AG10803 (cell line): ENCODE measurements at places on chromosomes 4 and X.

DNA sequence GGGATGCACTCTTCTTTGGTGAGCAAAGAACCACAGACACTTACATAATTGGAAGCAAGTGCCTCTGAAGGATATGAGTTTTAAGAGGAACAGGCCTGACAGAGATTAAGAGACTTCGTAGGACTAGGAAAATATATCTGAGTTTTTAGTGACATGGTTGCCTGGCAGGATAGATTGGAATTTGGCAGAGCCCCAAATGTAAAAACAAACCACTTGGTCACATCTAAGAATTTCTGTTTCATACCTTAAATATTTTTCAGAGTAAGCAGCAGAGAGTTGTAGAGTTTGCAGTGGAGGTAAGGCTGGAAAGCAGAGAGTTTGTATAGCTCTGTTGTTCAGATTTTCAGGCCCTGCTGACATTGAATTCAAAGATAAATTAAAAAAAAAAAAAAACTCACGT is 150.1 kb upstream of the MAGEB2 start:
- peak; percentile 41 for DNase-seq

GRCh38 chr4:948936-949300 is 16.7 kb downstream of the TMEM175 start:
- DNase-seq = no peak

DNA sequence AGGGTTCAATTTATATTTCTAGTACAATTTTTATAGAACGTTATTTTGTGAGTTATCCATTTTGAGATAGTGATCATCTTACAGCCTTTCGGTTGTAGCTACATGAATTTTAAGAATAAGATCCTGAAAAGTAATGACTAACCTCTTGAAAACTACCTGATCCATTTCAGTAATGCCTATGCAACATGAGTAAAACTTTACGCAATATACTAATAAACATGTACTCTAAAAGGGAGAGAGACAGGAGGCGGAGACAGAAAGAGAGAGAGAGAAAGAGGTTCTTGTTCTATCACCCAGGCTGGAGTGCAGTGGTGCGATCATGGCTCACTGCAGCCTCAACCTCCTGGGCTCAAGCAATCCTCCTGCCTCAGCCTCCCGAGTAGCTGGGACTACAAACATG is 816.1 kb downstream of the CCSER1 start:
- DNase-seq = no peak

- no peak for DNase-seq
Observed at GRCh38 chr4:186134257-186134656, 29.8 kb downstream of the FAM149A start.

- peak; percentile 50 for DNase-seq
Observed at GRCh38 chr4:172202480-172203076, 389.4 kb downstream of the GALNTL6 start.

- DNase-seq = no peak
Observed at GRCh38 chr4:73438048-73438447, 2.0 kb downstream of the AFP start.

DNA sequence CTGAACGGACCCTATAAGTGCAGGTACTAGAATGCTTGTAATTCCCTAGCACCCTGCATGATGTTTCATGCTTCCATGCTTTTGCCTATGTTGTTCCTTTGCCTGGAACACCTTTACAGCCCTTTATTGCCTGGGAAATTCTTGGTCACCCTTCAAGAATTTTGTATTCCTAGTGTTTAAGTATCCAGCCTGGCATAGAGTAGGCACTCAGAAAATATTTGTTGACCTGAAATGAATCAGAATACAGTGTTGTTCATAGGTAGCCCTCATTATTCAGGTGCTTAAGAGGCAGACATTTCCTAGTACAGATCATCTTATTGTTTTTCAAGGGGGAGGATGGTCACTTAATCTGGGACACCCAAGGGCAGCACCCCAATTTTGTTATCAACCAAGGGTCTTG is 75.3 kb downstream of the AKAP4 start:
- no peak for DNase-seq

GRCh38 chr4:128854433-128854832 is 44.9 kb downstream of the JADE1 start:
- peak; percentile 80 for DNase-seq

- no peak for DNase-seq
Observed at GRCh38 chr4:73221734-73222133, 36.9 kb downstream of the ANKRD17 start.

GRCh38 chr4:26178854-26179253 is 142.0 kb upstream of the RBPJ start:
- peak; percentile 16 for DNase-seq

- no peak for DNase-seq
Observed at GRCh38 chrX:135914404-135914803, 20.9 kb downstream of the SAGE1 start.

DNA sequence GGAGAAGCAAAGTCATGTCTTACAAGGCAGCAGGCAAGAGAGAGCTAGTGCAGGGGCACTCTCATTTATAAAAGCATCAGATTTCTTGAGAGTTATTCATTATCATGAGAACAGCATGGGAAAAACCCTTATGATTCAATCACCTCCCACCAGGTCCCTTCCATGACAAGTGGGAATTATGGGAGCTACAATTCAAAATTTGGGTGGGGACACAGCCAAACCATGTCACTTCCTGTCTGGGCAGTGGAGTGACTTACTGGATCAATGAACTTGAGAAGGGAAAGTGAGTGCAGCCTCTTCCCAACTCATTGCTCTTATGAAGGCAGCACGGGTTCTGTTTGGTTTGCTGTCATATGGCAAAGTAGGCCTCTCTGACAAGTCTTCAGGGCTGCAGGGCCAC is 261.8 kb upstream of the TAPT1 start:
- DNase-seq = no peak

- peak; percentile 38 for DNase-seq
Observed at GRCh38 chr4:2441393-2442174, 22.8 kb downstream of the CFAP99 start.

GRCh38 chrX:19670321-19670750 is 155.0 kb upstream of the MAP3K15 start:
- peak; percentile 88 for DNase-seq
